Kidney (tissue), 22 donors: ENCODE measurements at places on chromosomes 1 and 21. TPM values are rescaled to one million over a fixed set of nuclear protein-coding genes. Genes with fewer than 3 reads are reported as not detected.

Gene DNASE2B
- not detected for total RNA-seq

DNA sequence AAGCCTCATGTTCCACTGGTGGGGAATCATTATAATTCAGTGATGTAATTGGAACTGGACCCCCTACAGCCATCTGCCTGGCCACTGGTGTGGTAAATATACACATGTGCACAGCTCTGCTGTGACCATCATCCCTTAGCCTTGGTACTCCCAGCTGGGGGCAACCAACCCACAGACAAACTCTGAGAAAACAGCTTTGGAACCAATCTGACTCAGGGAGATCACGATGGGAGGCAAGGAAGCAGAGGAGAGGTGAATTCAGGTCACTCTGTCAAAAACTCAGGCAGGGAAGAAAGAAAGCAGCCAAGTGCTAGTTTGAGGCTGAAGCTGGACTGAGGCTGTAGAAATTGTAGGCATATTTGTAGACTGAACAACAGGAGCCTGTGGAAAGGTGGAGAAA, 197.8 kb upstream of the GALNT2 start:
- DNase-seq: no peak

Gene RIMKLA
- 3.3 TPM for total RNA-seq

GRCh38 chr1:11704194-11704529, 12.7 kb downstream of the DRAXIN start:
- no peak for DNase-seq

Gene DSCAM
- not detected for total RNA-seq
